Urothelium cell line (cell line): ENCODE measurements at places on chromosomes 16 and 17.

DNA sequence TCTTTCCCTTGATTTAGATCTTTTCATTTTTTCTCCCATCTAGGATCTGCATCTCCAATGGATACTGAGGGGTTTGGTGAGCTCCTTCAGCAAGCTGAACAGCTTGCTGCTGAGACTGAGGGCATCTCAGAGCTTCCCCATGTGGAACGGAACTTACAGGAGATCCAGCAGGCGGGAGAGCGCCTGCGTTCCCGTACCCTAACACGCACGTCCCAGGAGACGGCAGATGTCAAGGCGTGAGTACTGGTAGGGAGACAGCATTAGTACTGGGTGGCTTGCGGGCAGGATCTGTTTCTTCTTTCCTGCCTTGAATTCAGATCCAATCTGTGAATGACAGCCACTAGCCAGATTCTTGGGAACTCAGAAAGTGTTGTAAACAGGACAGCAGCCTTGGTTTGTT, 18.3 kb downstream of the NUP93 start:
- no peak for DNase-seq

GRCh38 chr16:28495098-28495793, 803 bp downstream of the APOBR start:
- DNase-seq: no peak

DNA sequence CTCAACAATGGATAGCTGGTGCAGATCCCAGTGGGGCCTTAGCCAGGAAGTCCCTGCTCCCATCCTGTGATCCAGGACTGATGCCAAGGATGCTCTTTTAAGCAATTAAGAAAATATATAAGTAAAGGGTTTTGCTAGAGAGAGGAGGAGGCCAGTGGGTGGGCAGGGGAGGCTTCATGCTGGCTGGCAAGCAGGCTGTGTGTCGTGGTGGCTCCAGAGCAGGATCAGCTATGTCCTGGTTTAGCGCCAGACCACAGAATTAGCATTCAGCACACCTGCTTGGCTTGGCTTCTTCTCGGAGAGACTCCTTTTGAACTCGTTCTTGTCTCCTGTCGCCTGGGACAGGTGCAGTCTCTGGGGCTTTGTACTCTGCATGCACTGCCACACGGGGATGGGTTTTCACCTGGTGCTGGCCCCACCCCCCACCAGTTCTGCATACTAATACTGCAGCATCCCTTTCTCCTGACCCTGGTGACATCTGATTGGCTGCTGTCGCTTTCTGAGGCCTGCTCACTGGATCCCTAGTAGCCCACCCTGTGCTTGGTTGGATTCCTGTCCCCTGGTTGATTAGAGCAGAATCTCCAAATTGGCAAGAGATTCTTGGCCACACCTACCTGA, 66.1 kb downstream of the PLD6 start:
- no peak for DNase-seq

DNA sequence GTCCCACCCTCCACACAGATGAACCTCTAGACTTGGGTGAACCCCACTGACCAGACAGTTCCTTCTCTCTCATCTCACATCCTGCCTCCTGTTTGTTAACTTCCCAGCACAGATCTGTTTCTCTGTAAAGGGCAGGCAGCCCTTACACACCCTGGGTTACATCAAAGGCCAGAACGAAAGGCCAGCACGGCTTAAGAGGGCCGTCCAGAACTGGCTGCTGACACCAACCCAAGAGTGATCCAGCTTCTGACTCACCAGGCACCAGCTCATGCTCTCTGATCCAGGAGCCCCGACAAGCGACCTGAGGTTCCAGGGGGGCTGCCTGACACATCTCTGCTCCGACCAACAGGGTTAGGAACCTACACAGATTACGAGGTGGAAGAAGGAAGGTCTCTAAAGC, 86.9 kb downstream of the MRM3 start:
- DNase-seq: no peak

DNA sequence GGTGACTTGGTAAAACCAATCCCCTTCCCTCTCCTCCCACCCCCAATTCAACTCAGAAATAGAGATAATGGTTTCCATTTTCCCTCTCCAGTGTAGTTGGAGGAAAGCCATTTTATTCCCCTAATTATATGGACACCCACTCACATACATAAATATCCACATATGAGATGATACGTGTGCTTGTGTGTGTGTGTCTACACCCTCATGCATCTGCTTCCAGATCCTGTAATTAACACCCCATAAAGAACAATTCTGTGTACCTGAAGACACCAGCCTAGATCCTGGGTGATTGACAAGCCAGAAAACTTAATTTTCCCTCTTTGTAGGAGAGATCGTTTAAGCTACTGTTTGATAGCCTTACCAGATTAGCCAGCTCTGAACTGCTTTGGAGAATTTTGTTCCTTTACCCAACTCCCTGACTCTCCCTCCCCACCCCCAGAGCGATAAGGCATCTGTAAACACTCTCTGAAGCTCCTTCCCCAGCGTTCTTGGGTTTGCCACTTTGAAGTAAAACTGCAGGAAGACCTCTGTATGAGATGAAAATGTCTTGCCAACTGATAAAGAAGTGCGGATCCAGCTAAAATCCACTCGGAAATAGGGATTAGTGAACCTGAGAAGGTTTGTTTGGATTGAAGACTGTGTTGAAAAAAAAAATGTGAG, 175.7 kb downstream of the RGS9 start:
- DNase-seq: no peak

DNA sequence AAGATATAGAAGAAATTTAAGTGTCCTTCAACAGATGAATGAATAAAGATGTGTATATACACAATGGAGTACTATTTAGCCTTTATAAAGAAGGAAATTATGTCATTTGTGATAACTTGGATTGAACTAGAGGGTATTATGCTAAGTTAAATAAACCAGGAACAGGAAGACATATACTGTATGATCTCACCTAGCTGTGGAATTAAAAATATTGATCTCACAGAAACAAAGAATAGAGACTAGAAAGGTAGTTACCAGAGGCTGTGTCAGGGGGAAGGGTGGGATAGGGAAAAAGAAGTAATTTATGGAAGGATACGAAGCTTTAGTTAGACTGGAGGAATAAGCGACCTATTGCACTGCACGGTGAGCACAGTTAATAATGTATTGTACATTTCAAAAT, 5.4 kb upstream of the ZNF267 start:
- no peak for DNase-seq

DNA sequence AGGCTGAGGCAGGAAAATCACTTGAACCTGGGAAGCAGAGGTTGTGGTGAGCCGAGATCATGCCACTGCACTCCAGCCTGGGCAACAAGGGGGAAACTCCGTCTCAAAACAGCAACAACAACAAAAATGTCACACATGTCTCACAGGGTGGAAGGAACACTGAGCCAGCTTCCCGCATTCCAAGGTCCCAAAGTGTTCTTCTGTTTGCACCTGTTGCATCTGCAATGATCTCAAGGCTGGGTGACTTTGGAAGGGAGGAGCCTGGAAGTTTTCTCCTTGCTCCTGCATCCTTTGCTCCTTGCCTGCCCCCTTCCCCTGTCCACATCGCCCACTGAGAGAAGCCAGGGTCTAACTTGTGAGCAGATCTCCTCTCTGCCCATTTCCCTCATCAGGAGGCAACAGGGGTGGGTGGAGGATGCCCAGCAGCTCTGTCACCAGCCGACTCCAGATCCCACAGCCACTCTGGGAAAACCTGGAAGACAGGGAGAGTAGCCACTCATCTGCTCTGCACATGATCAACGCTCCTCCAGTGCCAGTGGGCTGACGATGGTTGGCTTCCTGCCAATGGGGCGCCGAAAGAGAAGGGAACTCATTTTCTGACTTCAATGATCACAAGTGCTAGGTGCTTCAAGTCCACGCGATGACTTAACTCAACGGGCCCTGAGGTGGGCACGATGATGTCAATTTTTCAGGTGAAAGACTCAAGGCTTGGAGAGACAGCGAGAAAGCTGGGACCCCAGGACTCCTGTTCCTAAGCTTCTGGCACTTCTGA, 12.6 kb downstream of the CHST6 start:
- peak; percentile 17 for DNase-seq

DNA sequence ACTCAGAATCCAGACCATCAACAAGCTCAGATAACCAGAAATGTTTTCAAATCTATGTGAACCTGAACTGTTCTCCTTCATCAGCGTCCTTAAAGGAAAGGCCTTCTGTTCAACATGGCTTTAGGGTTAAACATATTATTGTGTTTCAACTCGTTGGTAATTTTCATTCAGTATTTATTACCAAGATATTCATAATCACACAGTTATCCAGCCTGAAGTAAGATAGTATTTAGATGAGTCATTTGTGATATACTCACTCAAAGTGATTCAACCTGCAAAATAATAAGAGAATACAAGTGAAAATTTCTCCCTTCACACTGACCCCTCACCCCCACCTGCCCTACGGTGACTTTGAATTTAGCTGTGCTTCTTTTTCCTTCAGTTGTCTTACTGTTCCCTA, 3.0 kb downstream of the CYLD start:
- no peak for DNase-seq

GRCh38 chr17:78225088-78225865, 6.2 kb upstream of the TMEM235 start:
- no peak for DNase-seq

DNA sequence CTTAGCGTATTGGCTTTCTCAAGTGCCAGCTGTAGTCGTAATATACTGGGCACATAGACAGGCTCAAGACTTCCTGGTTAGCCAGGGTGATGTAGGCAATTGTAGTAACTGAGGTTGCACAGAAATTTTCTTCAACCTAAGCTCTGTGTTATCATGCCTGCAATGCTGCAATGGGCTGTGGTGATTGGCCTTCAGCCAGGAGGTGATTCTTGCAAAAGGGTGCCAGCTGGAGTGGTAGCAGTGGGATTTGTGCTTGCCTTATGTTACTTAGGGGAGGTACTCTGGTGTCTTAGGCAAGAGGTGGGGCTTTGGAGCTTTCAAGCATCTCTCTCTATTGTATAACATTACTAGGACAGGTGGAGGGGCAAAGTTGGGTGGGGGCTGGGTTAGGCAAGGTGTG, 495.1 kb downstream of the CDH11 start:
- no peak for DNase-seq

- no peak for DNase-seq
Observed at GRCh38 chr17:72934927-72935326, 157.6 kb downstream of the SLC39A11 start.

- no peak for DNase-seq
Observed at GRCh38 chr17:31595666-31596381, 204.3 kb downstream of the RAB11FIP4 start.

DNA sequence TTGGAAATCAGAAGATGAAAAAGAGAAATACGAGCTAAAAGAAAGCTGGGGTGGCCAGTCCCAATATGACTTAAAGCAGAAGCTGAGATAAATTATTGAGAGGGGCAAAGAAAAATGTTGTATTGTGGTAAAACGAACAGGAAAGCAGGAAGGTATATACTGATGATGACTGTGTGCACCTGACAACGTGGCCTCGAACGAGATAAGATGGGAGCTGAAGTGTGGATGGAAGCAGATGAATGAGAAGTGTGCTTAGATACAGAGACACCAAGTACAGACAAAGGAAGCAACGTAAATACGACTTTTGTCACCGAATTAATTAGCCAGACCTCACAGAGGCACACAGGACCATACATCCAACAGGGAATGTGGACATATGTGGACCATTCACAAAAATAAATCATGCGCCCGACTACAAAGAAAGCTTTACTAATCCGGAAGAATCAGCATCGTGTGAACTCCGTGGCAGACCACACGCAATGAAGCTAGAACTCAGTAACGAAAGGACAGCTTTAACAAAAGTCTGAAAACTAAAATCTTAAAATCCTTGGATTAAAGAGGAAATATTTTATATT, 218.7 kb downstream of the RPTOR start:
- no peak for DNase-seq

DNA sequence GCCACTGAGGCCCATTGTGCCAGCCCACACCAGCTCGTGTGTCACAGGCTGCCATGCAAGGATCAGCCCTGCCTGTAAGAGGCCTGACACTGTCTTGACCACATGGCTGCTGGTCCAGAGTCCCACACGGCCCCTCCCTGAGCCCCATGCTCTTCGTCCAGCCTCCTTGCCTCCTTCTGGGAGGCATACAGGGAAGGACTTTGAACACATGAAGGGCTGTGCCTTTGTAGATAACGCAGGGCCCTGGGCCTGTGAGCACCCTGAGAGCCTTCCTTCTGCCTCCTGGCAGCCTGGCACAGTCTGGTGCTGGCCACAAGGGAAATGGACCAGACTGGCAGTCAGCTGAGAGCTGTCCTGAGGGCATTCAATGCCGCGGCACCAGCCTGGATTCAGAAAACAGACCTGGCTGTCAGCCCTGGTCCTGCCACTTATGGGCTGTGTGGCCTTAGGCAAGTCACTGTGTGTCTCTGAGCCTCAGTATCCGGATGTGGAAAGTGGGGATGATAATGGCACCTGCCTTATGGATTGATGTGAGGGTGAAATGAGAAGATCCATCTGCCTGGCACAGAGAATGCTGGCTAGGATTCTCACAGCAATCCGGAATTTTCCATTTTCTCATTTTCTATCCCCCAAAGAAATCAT, 19.2 kb upstream of the SPNS2 start:
- DNase-seq: no peak

- no peak for DNase-seq
Observed at GRCh38 chr16:23508589-23509440, 1.5 kb downstream of the GGA2 start.

- DNase-seq: peak; percentile 12
Observed at GRCh38 chr16:24539850-24540601, 660 bp downstream of the RBBP6 start.

- no peak for DNase-seq
Observed at GRCh38 chr17:38606646-38607611, 1.2 kb upstream of the SRCIN1 start.

- no peak for DNase-seq
Observed at GRCh38 chr17:40312893-40313667, 4.1 kb downstream of the RARA start.

GRCh38 chr16:81405702-81406113, 38.9 kb upstream of the CMIP start:
- DNase-seq: peak; percentile 95

- DNase-seq: no peak
Observed at GRCh38 chr16:73601911-73602310, 554.0 kb upstream of the ZFHX3 start.

DNA sequence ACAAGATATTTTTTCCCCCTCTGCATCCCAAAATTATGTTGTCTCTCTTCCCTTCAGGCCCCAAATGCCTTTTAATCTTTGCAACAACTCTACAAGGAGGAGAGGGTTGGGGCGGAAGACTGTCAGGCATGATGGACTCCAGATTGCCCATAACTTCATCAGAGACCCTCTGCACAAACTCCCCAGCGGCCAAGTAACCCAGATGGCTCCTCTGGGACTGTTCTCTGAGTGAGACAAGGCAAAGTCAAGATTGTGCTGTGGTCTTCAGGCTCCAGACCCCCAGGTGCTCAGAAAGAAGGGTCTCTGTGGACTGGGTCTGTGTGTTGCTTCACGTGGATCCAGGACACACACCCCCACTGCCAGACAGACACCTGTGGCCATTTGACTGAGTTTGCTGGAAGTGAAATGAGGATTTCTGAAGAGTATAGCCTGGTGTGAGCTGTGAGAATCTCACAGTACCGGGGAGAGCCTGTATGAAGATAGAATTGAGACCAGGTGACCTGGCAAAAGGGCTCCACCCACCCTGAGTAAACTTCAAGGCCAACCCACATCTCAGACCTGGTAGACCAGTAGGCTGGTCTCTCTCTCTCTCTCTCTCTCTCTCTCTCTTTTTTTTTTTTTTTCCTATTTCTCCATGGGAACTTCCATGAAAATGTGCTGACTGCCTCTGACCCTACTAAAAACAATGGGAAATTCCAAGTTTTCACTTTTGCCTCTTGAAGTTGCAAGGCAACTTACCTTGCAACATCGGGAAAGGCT, 354.1 kb downstream of the SOX9 start:
- no peak for DNase-seq

GRCh38 chr17:77810536-77810935, 148.0 kb upstream of the TNRC6C start:
- DNase-seq: peak; percentile 63

GRCh38 chr16:73390936-73391335, 343.0 kb upstream of the ZFHX3 start:
- DNase-seq: no peak
